ENCODE measurements at places on chromosomes 2 and 18. TPM values are rescaled to one million over a fixed set of nuclear protein-coding genes. Genes with fewer than 3 reads are reported as not detected.

- DNase-seq, result no peak
Observed at GRCh38 chr18:74775239-74775638, 177.6 kb downstream of the ZNF407 start.

- peak; percentile 98 for DNase-seq
Observed at GRCh38 chr18:49849331-49850217, 36.2 kb upstream of the ACAA2 start.

Gene SCN7A
- 0.34 TPM for total RNA-seq

DNA sequence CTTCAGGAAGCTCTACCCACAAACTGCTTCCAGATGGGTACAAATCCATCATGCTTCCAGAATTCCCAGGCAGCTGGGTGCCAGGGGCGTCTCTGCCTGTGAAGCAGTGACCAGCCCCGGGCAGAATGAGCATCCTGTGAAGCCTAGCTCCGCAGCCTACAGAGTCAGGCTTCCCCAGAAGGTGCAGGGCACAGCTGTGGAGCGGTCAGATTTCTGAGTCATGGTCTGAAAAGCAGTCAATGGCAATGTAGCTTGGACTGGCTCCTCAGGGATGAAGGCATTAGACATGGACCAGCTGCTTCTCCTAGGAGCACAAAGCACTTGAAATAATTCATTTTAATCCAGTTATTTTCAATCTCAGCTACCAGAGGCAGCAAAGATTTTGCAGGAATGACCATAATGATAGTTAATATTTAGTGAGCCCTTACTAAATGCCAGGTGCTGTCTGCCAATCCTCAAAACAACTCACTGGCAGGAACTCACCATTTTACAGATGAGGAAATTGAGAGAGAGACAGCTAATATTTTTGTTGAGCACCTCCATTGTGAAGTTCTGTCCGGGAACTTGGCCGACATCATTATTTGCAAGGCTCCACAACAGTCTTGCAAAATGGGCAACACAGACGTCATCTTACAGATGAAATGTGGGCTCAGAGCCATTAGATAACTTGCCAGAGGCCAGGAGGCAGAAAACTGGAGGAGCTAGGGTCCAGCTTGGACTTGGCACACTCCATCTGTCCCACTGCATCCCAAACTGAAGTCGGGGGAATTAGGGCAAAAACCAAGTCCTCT, 31.7 kb downstream of the ACMSD start:
- no peak for DNase-seq

DNA sequence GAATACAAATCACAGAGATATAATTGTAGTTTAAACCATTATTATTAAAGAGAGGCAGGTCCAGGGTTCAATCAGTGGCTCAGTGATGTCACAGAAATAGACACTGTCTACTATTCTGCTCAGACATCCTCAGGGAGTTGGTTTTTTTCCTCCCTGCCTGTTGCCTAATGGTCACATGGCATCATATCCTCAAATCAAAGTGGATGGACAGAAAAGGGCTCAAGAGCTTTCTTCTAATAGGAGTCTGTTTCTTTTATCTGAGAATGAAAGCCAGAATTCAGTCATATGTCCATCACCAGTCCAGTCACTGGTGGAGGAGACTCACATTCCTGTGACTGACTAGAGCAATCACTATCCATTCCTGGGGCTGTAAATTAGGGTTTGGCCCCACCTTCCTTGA, 27.9 kb upstream of the EPC2 start:
- no peak for DNase-seq

All from kidney epithelial cell (primary cell).